ENCODE measurements at places on chromosomes 3 and 15.

DNA sequence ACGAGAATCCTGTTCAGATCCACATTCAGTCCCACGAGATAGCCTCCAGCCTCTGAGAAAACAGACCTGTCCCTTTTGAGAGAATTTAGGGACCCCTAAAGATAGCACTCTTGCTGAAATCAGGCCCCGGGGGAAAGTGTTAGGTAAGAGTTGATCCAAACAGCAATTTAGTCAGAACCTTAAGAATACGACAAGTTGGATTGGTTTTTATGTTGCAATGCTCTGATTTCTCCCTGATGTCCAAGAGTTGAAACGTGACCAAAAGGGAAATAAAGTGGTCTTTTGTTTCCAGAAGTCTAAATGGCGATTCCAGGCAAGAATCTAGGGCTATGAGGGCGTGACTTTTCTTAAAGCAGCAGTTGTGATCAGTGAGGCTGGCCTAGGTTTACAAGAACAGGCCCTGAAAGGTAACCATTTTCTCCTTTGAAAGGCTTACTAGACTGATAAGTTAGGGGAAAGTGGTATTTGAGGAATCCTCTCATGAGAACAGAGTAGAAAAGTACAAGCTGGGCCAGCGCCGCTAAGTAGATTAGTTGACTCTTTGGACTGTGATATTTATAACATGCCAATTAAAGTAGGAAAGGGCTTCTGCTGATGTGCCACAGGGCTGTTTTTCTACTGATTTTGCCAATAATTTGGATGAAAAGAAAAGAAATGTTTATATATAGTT, 4.9 kb downstream of the MAN2A2 start:
- DNase-seq, result no peak

GRCh38 chr3:117537949-117538348, 828.4 kb downstream of the TUSC7 start:
- no peak for DNase-seq

- no peak for DNase-seq
Measured at GRCh38 chr3:72320955-72321303, 527.3 kb downstream of the SHQ1 start.

DNA sequence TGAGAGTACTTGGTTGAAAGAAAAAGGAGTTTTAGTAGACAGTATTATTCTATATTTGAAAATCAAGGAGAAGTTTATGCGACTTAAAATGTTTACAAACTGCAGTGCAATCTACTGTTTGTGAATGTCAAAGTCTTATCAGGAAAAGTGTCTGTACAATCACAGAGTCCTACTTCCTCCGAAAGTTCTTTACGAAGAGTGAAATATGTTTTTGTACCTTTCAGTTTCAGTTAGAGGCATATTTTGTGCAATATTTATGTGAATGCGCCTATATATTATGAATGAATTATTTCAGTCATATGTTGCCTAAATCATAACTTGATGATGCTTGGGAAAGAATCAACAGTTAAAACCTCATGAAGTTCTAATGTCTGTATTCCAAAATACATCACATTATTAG, 31.5 kb downstream of the NGRN start:
- no peak for DNase-seq

DNA sequence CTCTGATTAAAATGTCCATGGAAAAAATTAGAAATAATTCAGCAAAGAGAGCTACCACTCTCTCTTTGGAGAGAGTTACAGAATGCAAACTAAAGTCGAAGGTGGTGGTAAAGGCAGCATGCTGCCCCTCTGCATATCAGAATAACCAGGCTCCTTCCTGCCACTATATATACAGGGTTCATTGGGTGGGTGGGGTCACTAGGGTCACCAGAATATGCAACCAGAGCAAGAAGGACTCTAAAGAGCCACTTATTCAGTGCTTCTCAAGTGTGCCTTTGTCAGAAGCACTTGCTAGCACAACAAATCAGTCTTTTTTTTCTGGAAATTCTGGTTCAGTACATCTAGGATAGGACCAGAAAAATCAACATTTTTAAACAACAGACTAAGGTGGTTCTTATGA, 70.0 kb downstream of the MTHFS start:
- DNase-seq, result no peak

DNA sequence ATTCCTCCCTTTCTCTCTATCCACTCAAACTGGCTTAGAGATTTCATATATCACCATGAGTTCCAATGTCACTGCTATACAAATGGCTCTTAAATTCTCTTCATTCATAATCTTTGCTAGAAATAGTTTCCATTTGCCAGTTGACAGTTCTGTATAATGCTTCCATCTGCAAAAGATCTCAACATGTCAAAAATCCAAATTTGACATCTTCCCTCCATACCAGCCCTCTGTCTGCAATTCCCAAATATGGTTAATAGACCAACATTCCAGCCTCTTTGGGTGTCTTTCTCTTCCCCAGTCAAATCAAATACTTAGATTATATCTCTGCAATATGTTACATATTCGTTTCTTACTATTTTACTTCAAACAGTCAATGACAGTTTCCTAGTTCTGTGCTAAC, 64.2 kb upstream of the SERPINI2 start:
- no peak for DNase-seq

DNA sequence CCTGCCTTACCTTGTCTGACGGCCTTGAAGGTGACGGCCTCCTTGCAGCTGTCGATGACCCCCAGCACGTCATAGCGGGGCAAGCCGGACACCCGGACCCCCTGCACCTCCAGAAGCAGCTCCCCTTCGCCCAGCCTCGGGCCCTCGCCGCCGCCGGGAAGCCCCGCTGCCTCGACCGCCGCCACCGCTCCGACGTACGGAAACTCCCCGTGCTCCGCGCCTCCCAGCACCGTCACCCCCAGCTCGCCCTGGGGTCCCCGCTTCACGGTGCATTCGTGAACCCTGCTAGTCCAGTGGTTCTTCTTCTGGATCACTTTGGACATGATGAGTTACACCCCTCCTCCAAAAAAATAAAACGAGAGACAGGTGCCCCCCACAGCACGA, 740 bp downstream of the MAGI1 start:
- DNase-seq, result no peak

DNA sequence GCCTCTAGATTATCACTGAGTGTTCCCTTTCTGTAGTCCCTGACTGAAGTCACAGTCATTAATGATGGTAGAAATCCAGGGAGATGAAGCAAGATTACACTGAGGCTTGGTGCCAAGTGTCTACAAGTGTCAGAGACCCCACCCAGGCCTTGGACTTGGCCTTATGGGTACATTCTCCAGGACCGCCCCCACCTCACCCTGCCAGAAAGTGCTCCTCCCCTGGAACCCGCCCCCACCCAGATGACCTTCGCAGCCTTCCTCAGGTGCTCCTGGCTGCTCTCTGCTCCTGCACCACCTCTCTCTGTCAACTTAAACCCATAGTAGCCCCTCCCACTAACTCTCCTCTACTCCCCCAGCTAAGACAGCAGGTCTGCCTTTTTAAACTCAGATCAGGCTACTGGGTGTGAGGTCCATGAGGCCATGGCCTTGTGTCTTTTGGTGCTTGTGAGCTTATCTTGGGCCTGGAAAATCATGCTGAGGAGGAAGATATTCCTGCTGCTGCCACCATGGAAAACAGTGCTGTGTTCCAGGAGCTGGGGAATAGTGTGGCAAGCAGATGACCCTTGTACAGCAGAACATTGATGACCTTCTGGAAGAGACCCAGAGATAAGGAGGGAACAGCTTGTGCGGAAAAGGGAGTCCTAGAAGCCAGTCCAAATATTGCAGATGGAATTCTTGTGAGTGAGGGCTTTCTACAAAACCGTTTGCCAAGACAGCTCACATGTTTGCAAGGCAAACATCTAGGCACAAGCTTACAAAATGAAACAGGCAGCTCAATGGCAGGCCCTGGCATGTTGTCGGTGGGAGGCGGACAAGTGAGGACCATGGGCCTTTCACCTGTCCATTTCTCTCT, 40.3 kb upstream of the NDUFB4 start:
- DNase-seq, result no peak

- no peak for DNase-seq
Measured at GRCh38 chr3:53258600-53259426, 3.0 kb upstream of the TKT start.

GRCh38 chr3:170057550-170057949, 19.8 kb downstream of the GPR160 start:
- no peak for DNase-seq

- DNase-seq, result peak; percentile 43
Measured at GRCh38 chr3:46495901-46496456, 1.8 kb upstream of the RTP3 start.

Data from AG09319 (cell line).